ENCODE measurements at places on chromosomes 2 and 18. TPM values are rescaled to one million over a fixed set of nuclear protein-coding genes. Genes with fewer than 3 reads are reported as not detected.

PAX8 gene
- 6.3 TPM for total RNA-seq

SNTG2 gene
- total RNA-seq, result 3.2 TPM

WDR33 gene
- total RNA-seq, result 85.8 TPM

BCL2 gene
- 19.6 TPM for total RNA-seq

DCDC2C gene
- not detected for total RNA-seq

AMER3 gene
- not detected for total RNA-seq

GRCh38 chr2:74025971-74026612, 41.4 kb downstream of the TET3 start:
- H3K36me3 ChIP-seq, result no peaks in the 10 kb centered on the region
- peaks cover 32% of the 10 kb centered on the region for H3K4me1 ChIP-seq
- H3K27ac ChIP-seq, result no peak overlapping the region
- no peak overlapping the region for H3K4me3 ChIP-seq
- DNase-seq, result no peak

- no peak for DNase-seq
- H3K4me1 ChIP-seq, result no peaks in the 10 kb centered on the region
- no peak overlapping the region for H3K27ac ChIP-seq
- no peaks in the 10 kb centered on the region for H3K36me3 ChIP-seq
Observed at GRCh38 chr2:136468799-136469369, 296.5 kb upstream of the THSD7B start.

DNA sequence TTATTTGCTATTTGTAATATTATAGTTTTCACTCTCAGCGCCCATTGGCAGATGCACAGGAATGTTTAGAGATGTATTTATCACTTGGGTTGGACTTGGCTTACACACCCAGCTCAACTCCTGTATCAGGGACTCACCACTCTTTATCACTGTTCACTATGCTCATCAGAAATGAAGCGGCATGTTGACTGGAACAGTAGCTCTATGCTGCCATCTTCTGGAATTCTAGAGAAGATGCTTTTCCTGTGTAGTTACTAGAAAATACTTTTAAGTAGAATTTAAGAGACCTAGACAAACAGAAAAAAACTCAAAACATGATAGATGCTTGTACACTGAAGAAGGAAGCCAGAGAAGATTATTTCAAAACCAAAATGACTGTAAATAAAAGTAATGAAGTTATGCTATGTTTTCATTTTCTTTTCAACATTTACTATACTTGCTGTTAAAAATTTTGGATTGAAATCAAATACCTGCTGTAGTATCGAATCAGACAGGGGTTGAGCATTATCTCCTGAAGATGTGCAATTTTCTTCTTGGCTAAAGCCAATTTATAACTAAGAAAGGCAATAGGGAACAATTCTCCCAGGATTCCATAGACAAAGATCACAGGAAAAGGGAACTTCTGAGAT, 47.4 kb upstream of the NXPH2 start:
- peaks cover 2% of the 10 kb centered on the region for H3K27me3 ChIP-seq
- no peaks in the 10 kb centered on the region for H3K4me1 ChIP-seq
- no peak overlapping the region for H3K27ac ChIP-seq
- no peak for DNase-seq

DNA sequence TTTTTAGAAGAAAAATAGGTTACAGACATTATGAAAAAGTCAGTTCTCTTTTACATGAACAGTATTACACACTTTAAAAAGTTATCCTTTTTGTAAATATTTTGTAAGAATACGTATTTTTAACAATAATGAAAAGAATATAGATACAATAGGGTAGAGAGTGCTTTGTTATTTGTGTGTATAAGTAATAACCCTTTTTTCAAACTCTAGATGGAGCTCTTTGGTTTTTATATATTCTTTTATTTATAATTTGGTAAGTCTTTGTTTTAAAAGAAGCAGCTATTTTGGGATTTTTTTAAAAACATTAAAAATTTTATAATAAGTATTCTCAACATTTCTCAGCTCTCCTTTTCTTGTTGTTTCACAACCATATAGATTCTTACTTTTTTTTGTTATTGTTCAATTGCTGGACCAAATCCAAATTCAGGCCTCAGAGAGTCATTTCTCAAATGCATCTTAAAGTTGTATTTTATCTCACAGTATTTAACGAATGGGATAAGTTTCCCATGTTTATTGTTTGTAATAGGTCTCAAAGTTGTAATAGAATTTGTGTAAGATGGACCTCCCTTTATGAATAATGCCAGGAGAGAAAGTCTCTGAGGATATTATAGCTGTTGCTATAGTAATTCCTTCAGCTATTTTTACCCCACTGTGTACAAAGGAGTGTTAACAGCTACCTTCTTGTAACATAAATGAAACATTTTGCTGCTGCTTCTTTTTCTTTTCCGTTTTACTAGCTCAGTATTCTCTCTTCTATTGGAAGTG, 46.4 kb downstream of the ACYP2 start:
- no peaks in the 10 kb centered on the region for H3K4me1 ChIP-seq
- H3K27ac ChIP-seq, result no peak overlapping the region
- no peaks in the 10 kb centered on the region for H3K36me3 ChIP-seq

DNA sequence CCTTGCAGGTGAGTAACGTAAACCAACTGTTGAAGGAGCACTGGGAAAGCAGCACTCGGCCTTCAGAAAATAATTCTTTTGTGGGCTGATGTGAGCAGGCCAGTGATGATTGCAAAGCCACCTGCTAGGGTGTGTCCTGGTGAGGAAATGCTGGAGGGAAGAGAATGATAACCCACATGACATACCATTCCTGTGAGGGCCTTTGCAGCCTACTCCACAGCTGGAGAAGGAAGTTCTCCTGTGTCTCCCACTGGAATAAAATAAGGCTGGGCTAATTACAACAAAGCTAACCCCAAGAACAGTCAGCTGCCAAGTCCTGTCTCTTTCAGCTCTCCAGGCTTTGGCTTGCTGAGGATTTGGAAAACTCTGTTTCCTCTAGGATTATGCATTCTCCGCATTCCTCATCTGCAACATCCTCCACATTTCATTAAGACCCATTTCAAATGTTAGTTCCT, 16.7 kb upstream of the DSG1 start:
- H3K27ac ChIP-seq, result peak overlapping the region; percentile 54
- no peak overlapping the region for H3K4me3 ChIP-seq
- peaks cover 17% of the 10 kb centered on the region for H3K4me1 ChIP-seq
- no peak for DNase-seq
- H3K27me3 ChIP-seq, result no peaks in the 10 kb centered on the region
- no peaks in the 10 kb centered on the region for H3K36me3 ChIP-seq

GRCh38 chr2:112257575-112257974, 2.7 kb upstream of the ZC3H8 start:
- no peak overlapping the region for H3K4me3 ChIP-seq
- peaks cover 21% of the 10 kb centered on the region for H3K4me1 ChIP-seq
- no peaks in the 10 kb centered on the region for H3K27me3 ChIP-seq
- DNase-seq, result no peak
- no peaks in the 10 kb centered on the region for H3K36me3 ChIP-seq

- no peaks in the 10 kb centered on the region for H3K4me1 ChIP-seq
- H3K27me3 ChIP-seq, result no peaks in the 10 kb centered on the region
- H3K27ac ChIP-seq, result no peak overlapping the region
- no peak overlapping the region for H3K4me3 ChIP-seq
- no peak for DNase-seq
Observed at GRCh38 chr2:226495466-226496272, 304.0 kb downstream of the IRS1 start.

DNA sequence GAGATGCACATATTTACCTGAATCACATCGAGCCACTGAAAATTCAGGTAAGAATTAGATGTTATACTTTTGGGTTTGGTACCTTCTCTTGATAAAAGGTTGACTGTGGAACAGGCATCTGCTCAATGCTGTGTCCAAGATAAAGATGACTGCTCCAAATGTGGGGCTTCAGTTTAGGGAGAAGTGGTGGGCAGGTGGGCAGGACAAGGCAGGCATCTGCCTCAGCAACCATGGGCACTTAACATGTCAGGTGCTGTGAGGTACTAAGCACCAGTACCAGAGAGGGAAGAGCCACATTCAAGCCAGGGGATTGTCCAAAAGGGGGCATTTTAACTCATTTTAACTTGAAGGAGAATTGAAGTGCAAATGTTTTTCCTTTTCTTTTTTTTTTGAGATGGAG, 14.0 kb downstream of the TYMS start:
- H3K4me3 ChIP-seq, result no peak overlapping the region
- peaks cover 40% of the 10 kb centered on the region for H3K36me3 ChIP-seq
- no peak for DNase-seq
- no peaks in the 10 kb centered on the region for H3K27me3 ChIP-seq

All from suprapubic skin (tissue), 4 donors.